ENCODE measurements at places on chromosomes 16 and 17. TPM values are rescaled to one million over a fixed set of nuclear protein-coding genes. Genes with fewer than 3 reads are reported as not detected.

The GPR142 gene
- 0.52 TPM for total RNA-seq

GRCh38 chr16:81942007-81942601 lies 69.2 kb downstream of the SDR42E1 start:
- no peak for DNase-seq

DNA sequence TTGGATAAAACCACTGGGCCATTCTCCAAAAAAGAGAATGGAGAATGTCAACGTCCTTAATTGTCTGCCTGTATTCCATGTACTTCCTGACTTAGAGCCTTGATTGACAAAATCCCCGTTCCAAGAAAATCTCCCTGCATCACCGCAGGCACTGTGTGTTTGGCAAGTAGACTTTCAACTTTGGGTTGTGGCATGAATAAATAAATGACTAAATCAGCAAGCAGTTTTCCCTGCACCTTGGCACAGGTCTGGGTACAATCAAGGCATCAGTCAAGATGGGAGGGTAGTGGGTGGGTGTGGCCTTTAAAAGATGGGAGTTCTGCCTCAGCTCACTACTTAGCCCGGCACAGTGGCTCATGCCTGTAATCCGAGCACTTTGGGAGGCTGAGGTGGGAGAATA lies 248.5 kb upstream of the RPL38 start:
- no peak for DNase-seq

DNA sequence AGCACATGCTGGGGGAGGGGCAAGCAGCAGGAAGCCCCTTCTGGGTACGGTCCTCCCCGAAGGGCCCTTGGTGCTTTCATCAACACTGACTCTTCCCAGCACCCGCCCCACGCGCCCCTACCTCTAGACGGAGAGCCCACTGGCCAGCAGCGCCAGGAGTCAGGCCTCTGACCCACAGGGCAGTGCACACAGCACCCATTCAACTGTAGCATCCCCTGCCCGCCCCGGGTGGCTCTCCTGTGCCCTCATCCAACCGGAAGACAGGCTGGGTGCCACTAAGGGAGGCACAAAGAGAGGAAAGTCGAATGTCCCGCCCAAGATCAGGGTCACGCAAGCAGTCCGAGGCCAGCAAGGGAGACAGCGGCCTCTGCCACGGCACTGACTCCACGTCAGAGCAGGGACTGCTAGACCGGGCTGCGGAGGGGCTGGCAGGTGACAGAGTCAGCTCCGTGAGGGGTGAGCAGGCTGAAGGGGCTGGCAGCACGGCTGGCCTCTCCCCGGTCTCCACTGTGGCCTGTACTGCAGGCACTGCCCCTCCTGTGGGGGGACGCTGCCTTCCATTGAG lies 9.8 kb downstream of the MSRB1 start:
- no peak for DNase-seq

The KRT33B gene
- not detected for total RNA-seq

GRCh38 chr17:73901661-73902415 lies 257.6 kb upstream of the SDK2 start:
- peak; percentile 60 for DNase-seq

- no peak for DNase-seq
Observed at GRCh38 chr16:1442697-1443096, 1.7 kb downstream of the CCDC154 start.

DNA sequence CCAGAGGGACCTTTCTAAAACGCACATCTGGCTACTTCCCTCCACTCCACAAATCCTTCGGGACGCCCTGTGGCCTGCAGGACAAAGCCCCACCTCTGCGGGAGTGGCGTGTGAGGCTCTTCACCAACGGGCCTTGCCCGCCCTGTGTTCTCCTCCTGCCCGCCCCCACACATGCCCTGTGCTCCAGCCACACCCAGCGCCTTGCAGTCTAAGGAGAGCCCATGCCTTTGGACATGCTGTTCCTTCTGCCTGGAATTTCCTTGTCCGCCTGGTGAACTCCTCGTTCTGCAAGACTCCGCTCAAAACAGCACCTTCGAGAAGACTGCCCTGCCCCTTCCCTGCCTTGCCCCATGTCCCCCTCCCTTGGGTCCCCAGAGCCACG lies 7.4 kb downstream of the ELOB start:
- DNase-seq = no peak

The UBE2I gene
- total RNA-seq = 150 TPM

DNA sequence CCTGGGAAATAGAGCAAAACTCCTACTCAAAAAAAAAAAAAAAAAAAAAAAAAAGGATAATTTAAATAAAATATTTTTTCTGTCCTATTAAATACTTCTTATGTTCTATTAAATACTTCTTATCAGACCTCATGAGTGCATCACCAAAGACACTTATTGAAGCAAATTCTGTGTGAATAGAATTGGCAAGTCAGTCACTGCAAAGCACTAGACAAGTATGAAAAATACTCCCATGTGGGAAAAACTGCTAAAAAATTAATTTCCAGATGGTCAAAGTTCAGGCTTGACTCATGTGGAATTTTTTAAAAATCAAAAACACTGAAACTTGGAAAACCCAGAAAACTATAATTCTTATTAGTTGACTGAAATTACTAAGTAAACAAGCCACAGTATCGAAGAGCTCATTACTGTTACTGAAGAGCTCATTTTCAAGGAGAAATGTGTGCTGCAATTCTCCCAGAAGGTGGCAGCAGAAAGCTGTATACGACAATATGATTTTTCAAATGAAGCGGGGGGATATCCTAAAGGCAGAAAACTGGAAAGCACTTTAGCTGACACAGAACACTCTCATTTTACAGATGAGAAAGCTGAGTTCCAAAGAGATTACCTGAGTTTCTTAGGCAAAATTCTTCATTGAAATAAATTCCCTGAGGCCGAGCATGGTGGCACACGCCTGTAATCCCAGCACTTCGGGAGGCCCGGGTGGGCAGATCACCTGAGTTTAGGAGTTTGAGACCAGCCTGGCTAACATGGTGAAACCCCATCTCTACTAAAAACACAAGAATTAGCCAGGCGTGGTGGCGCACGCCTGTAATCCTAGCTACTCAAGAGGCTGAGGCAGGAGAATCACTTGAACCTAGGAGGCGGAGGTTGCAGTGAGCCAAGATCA lies 15.9 kb upstream of the FBXO47 start:
- DNase-seq = peak; percentile 48

GRCh38 chr17:13074026-13074425 lies 56.2 kb upstream of the ELAC2 start:
- no peak for DNase-seq

GRCh38 chr16:3945751-3946603 lies 65.5 kb upstream of the CREBBP start:
- DNase-seq = no peak

GRCh38 chr17:74663561-74663960 lies 40.0 kb upstream of the CD300E start:
- no peak for DNase-seq

- DNase-seq = no peak
Observed at GRCh38 chr17:74220946-74221818, 7.8 kb downstream of the TTYH2 start.

DNA sequence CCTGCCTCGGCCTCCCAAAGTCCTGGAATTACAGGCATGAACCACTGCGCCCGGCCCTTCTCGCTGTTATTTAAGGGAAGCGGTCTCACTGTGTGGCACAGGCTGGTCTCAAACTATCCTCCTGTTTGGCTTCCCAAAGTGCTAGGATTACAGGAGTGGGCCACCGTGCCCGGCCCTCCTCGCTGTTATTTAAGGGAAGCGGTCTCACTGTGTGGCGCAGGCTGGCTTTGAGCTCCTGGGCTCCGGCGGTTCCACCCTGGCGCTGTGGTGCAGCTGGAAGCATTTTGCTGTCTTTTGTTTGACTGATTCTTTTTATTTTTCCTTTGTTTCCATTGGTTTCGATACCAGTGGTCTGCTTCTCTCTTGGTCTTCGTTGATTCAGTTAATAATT lies 40.7 kb downstream of the FOXK2 start:
- no peak for DNase-seq

The MSLN gene
- total RNA-seq = 1.4 TPM

The TEX19 gene
- total RNA-seq = not detected

The RPH3AL gene
- total RNA-seq = 45.6 TPM

DNA sequence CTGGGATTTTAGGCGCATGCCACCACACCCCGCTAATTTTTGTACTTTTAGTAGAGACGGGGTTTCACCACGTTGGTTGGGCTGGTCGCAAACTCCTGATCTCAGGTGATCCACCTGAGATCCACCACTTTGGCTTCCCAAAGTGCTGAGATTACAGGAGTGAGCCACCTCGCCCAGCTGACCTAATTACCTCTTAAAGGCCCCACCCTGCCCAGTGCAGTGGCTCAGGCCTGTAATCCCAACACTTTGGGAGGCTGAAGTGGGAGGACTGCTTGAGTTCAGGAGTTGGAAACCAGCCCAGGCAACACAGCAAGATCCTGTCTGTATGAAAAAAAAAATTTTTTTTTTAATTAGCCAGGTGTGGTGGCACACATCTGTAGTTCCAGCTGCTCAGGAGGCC lies 2.9 kb upstream of the COASY start:
- no peak for DNase-seq

DNA sequence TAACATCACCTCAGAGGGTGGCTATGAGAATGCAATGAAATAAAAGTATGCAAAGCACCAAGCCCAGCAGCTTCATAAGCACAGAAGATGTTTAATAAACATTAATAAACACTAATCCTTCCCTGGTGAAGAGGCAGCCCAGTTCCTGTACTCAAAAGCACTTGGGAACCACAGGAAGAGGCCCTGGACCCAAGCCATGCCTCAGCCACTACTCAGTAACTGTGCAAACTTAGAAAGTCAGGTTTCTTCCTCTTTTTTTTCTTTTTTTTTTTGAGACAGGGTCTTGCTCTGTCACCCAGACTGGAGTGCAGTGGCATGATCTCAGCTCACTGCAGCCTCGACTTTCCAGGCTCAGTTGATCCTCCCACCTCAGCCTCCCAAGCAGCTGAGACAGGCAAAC lies 5.3 kb downstream of the ARHGAP17 start:
- DNase-seq = no peak

All from ureter (tissue), 1 donor.